Hepatocyte (in vitro differentiated cells): ENCODE measurements at places on chromosomes 12 and 14.

DNA sequence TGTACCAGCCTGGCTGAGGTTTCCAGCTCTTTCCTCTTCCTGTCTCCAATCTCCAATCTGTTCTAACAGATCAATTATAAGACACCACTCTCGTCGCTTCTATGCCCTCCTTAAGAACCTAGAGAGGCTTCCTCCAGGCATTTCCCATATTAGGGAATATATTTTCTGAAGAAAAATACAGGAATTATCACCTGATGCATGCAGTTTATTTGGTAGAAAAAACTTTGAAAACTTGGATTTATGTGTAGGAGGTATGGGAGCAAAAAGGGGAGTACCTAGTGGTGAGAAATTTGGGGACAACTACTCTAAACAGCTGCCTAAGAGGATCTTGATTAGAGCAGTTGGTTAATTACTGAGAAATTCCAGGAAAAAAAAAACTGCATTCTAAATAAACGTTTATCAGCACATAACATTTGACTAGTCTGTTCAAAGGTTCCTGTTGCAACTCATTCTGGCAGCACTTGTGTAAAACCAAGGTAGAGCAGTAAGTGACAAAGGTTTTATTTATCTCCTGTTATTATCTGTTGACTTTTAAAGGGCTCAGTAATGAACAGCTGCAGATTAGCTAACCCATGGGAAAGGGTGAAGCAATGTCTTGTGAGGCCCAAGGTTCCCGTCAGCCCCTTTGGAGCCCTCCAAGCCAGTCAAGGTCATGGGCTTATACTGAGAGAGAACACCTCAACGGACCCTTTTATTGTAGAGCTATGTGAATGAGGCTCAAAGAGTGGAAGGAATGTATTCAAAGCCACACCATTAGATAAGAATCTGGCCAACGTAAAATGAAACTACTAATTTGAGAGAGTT, 36.4 kb upstream of the NR1H4 start:
- no peaks in the 10 kb centered on the region for H3K27me3 ChIP-seq
- H3K4me1 ChIP-seq, result peaks cover 19% of the 10 kb centered on the region
- H3K4me3 ChIP-seq, result no peak overlapping the region
- peak overlapping the region; percentile 85 for H3K27ac ChIP-seq
- peak; percentile 68 for DNase-seq

- H3K4me3 ChIP-seq, result peak overlapping the region; percentile 78
- peaks cover 6% of the 10 kb centered on the region for H3K4me1 ChIP-seq
- DNase-seq, result peak; percentile 94
- peak overlapping the region; percentile 28 for H3K27ac ChIP-seq
- no peaks in the 10 kb centered on the region for H3K27me3 ChIP-seq
Measured at GRCh38 chr14:52553671-52554575, 1.3 kb downstream of the GPR137C start.

- no peak for DNase-seq
- H3K27ac ChIP-seq, result peak overlapping the region; percentile 93
- H3K4me3 ChIP-seq, result no peak overlapping the region
- no peaks in the 10 kb centered on the region for H3K36me3 ChIP-seq
Measured at GRCh38 chr12:56521209-56521589, 421 bp upstream of the RBMS2 start.

DNA sequence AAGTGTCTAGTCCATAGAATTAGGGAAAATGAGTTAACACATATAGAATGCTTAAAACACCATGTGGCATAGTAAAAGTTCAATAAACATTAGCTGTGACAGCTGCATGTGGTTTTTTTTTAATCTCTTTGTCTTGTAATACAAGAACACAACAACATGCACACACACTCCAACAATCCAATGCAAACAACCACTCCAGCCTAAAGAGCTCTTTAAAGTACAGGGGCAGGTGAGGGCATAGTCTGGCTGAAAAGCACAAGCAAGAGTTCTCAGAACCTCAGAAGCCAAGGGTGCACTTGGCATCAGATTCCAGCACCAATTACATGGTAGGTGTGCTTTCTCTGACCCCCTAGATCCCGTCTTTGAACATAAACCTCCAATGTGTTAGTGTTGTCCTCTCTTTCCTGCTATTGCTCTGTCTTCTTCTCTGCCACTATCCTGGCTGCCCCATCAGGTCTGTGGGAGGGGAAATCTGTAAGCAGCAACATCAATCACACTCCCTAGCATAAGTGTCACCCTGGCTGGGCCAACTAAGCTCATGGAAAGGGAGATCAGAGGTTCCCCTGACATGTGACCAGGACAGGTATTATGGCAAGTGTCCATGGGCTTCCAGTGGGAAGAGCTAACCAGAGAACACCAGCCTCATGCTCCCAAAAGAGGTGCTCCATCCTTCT, 91.0 kb downstream of the SLC8A3 start:
- H3K4me3 ChIP-seq, result no peak overlapping the region
- no peaks in the 10 kb centered on the region for H3K4me1 ChIP-seq
- no peaks in the 10 kb centered on the region for H3K36me3 ChIP-seq
- peaks cover 4% of the 10 kb centered on the region for H3K27me3 ChIP-seq
- DNase-seq, result no peak

GRCh38 chr12:93441081-93441616, 598 bp downstream of the UBE2N start:
- peak; percentile 66 for DNase-seq
- peak overlapping the region; percentile 62 for H3K4me3 ChIP-seq
- peaks cover 19% of the 10 kb centered on the region for H3K4me1 ChIP-seq
- peak overlapping the region; percentile 96 for H3K27ac ChIP-seq
- H3K36me3 ChIP-seq, result no peaks in the 10 kb centered on the region
- H3K27me3 ChIP-seq, result no peaks in the 10 kb centered on the region

DNA sequence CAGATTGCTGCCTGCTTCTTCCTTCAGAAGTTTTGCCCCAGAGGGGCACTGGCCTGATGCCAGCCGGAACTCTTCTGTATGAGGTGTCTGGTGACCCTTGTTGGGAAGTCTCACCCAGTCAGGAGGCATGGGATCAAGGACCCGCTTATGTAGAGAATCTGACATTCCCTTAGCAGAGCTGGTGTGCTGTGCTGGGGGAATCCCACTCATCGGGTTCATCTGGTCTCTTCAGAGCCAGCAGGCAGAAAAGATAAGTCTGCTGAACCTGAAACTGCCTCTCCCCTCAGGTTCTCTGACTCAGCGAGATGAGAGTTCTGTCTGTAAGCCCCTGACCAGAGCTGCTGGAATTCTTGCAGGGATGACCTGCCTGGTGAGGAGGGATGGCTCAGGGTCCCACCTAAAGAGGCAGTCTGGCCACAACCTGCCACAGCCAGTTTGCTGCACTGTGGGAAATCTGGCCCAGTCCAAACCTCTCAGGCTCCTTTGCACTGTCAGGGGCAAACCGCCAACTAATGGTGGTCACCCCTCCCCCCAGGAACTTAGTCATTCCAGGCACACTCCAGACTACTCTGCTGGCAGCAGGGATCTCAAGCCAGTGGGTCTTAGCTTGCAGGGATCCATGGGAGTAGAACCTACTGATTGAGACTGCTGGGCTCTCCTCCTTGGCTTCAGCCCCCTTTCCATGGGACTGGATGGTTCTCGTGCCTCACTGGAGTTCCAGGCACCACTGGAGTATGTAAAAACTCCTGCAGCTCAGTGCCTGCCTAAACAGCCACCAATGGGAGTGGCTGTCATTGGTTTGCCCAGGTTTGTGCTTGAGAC, 4.1 kb downstream of the CLEC2D start:
- H3K36me3 ChIP-seq, result no peaks in the 10 kb centered on the region
- no peak overlapping the region for H3K4me3 ChIP-seq
- peak overlapping the region; percentile 32 for H3K27ac ChIP-seq
- H3K27me3 ChIP-seq, result no peaks in the 10 kb centered on the region
- DNase-seq, result peak; percentile 42
- H3K4me1 ChIP-seq, result no peaks in the 10 kb centered on the region

- no peaks in the 10 kb centered on the region for H3K4me1 ChIP-seq
- no peaks in the 10 kb centered on the region for H3K36me3 ChIP-seq
- no peaks in the 10 kb centered on the region for H3K27me3 ChIP-seq
- no peak for DNase-seq
Measured at GRCh38 chr12:61111218-61111617, 1149.0 kb upstream of the USP15 start.

DNA sequence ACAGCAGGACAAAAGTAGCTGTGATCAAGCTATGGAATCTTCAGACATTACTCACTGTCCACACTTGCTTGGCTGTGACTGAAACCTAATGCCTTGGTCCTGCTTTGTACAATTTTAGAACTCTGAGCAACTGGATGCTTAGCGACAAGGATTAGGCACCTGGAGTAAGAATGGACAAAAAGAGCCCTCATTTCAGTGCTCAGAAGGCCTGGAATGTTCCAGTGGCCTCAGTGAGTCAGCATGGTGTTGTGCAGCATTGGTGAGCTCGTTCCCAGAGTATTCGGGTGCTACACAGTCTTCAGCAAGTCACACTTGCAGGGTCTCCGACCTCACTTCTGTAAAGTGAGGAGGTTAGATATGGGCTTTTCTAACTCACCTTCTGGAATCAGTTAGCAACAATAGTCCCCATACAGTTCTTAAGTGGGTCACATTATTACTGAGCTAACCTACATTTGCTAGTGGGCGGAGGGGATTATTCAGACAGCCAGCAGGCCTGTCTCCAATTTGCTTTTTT, 108.0 kb upstream of the MDM1 start:
- no peaks in the 10 kb centered on the region for H3K36me3 ChIP-seq
- no peaks in the 10 kb centered on the region for H3K27me3 ChIP-seq
- no peak overlapping the region for H3K27ac ChIP-seq
- no peak for DNase-seq
- no peak overlapping the region for H3K4me3 ChIP-seq

GRCh38 chr12:64181430-64182291, 40.4 kb downstream of the KICS2 start:
- no peaks in the 10 kb centered on the region for H3K27me3 ChIP-seq
- peak overlapping the region; percentile 2 for H3K27ac ChIP-seq
- peak; percentile 64 for DNase-seq
- no peaks in the 10 kb centered on the region for H3K36me3 ChIP-seq
- H3K4me1 ChIP-seq, result no peaks in the 10 kb centered on the region

DNA sequence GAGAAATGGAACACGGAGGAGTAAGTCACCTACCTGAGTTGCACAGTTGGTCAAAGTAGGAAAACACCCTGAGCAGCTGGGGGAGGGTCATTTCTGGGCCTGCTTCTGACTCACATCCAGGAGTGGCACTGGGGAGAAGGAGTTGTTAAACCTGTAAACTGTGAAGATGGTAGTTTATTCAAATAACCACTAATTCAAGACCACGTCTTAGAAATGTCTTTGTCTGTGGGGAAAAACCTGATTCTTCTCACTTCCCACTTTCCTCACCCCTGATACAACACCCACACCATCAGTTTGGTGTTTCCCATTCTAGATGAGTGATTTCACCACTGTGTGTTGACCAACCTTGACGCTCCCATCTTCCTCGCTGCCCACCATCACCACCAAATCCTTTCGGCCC, 207.1 kb downstream of the ANO4 start:
- no peak for DNase-seq
- H3K27me3 ChIP-seq, result no peaks in the 10 kb centered on the region
- no peak overlapping the region for H3K4me3 ChIP-seq
- no peaks in the 10 kb centered on the region for H3K36me3 ChIP-seq
- no peak overlapping the region for H3K27ac ChIP-seq

DNA sequence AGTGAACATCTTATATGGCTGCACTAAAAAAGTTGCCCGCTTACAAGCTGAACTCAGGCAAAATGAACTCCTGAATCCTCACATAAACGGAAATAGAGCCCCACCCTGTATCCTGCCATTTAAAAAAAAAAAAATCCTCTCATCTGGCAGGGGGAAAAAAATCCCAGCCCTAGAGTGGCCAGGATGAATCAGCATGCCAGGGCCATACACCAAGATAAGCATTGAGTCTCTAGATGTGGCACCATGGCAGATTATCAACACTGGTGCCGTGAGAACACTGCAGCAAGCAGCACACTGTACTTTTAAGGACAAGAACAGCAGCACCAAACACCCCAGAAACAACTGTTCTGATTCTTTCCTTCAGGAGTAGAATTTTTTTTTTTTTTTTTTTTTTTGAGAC, 65.5 kb downstream of the RASSF3 start:
- no peak overlapping the region for H3K27ac ChIP-seq
- H3K36me3 ChIP-seq, result no peaks in the 10 kb centered on the region
- peaks cover 20% of the 10 kb centered on the region for H3K4me1 ChIP-seq
- no peaks in the 10 kb centered on the region for H3K27me3 ChIP-seq
- no peak for DNase-seq

- no peak overlapping the region for H3K4me3 ChIP-seq
- no peaks in the 10 kb centered on the region for H3K27me3 ChIP-seq
- no peak overlapping the region for H3K27ac ChIP-seq
- no peaks in the 10 kb centered on the region for H3K36me3 ChIP-seq
- DNase-seq, result no peak
Measured at GRCh38 chr12:51395283-51396230, 4.4 kb upstream of the GALNT6 start.
